CD14-positive monocyte (primary cell): ENCODE measurements at places on chromosomes 7 and 10. TPM values are rescaled to one million over a fixed set of nuclear protein-coding genes. Genes with fewer than 3 reads are reported as not detected.

The YWHAG gene
- 6.8 and 9.3 TPM in 2 replicates for polyA plus RNA-seq

The ABLIM1 gene
- 0.91 TPM for polyA plus RNA-seq

The SHLD2 gene
- polyA plus RNA-seq: 16.2 TPM

The EEPD1 gene
- polyA plus RNA-seq: 12.6 TPM

The ADAM8 gene
- 32.7 TPM for polyA plus RNA-seq

The DNA2 gene
- 0.18 TPM for polyA plus RNA-seq

The NFE2L3 gene
- 17.2 TPM for polyA plus RNA-seq

The FXYD4 gene
- 0.16 TPM in 1 of 2 replicates, not detected in the other for polyA plus RNA-seq

The GRID1 gene
- polyA plus RNA-seq: not detected in 2 replicates

The ABCB1 gene
- polyA plus RNA-seq: not detected in 2 replicates

The SLC35G1 gene
- 0.94 TPM for polyA plus RNA-seq

The PTPRE gene
- polyA plus RNA-seq: 125 TPM

The NYAP1 gene
- polyA plus RNA-seq: not detected

The ITPRID1 gene
- polyA plus RNA-seq: not detected

The WIPF3 gene
- polyA plus RNA-seq: not detected

The PPP1R3C gene
- not detected for polyA plus RNA-seq

The ARHGEF35 gene
- polyA plus RNA-seq: 0.05 TPM in 1 of 2 replicates, not detected in the other

The APBB1IP gene
- 70.1 and 78.7 TPM in 2 replicates for polyA plus RNA-seq

The KDM7A gene
- 4.9 TPM for polyA plus RNA-seq

The STEAP4 gene
- 40.0 TPM for polyA plus RNA-seq

The FGFBP3 gene
- 0.30 TPM for polyA plus RNA-seq

The ZNRF2 gene
- 1.9 TPM for polyA plus RNA-seq

The COBL gene
- not detected for polyA plus RNA-seq

The LRRC4 gene
- polyA plus RNA-seq: 0.91 TPM

The ZNF775 gene
- polyA plus RNA-seq: 1.3 TPM

The MUC12 gene
- 0.44 and 0.78 TPM in 2 replicates for polyA plus RNA-seq

The CASTOR2 gene
- 2.1 and 2.4 TPM in 2 replicates for polyA plus RNA-seq

The GPR37 gene
- polyA plus RNA-seq: not detected
